ENCODE measurements at places on chromosomes 7 and 10. TPM values are rescaled to one million over a fixed set of nuclear protein-coding genes. Genes with fewer than 3 reads are reported as not detected.

DNA sequence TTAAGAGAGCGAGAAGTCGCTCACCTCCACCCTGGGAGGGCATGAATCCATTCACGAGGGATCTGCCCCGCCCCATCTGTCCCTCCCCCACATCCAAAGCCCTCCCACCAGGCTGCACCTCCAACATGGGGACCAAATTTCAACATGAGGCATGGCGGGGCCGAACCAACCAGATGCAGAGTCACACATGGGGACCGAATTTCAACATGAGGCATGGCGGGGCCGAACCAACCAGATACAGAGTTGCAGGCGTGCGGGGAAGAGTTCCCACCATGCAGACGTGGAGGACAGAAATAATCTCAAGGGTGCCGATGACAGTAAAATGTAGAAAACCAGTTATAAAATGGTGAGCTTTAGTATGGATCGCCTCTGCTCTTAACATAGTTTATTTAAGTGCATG is 564.4 kb downstream of the DNAJB6 start:
- no peak for DNase-seq
- H3K27me3 ChIP-seq = no peaks in the 10 kb centered on the region

DNA sequence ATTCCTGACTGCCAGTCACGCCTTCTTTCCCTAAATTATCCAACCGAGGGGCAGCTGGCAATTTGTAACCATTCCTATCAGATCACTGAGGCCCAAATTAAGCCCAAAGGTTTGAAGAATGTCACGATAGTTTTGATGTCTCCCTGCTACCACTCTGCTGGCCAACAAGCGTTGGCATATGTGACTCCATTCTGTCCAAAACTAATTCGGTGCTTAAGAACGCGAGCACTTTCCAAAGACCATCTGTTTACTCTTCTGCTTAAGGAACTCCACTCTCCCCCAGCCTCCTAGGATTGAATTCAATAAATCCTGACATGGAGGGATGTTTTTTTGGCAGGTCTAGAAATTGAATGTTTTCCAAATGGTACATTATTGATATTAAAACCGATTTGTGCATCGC is 131.5 kb upstream of the CTBP2 start:
- H3K36me3 ChIP-seq = no peaks in the 10 kb centered on the region
- no peaks in the 10 kb centered on the region for H3K27me3 ChIP-seq
- no peak overlapping the region for H3K4me3 ChIP-seq
- no peak overlapping the region for H3K27ac ChIP-seq
- no peak for DNase-seq

DNA sequence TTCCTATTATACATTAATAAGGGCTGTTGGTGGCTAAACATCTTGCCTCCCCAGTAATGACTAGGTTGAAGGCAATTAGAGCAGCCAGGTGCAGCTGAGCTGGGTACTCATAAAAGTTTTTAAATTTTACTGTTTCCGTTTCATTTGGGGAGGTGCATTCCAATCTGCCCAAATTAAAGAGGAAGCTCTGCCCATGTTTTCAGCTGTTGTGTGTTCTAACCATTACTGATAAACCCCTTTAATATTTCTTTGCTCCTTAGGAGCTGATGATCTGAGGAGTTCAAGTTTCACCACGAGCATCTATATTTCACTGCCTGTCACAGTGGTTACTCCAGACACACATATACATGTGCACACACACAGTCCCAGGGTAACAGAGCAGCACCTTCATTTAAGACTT is 94.4 kb downstream of the JAZF1 start:
- no peak for DNase-seq
- H3K27me3 ChIP-seq = no peaks in the 10 kb centered on the region
- no peaks in the 10 kb centered on the region for H3K4me1 ChIP-seq
- H3K4me3 ChIP-seq = no peak overlapping the region

DNA sequence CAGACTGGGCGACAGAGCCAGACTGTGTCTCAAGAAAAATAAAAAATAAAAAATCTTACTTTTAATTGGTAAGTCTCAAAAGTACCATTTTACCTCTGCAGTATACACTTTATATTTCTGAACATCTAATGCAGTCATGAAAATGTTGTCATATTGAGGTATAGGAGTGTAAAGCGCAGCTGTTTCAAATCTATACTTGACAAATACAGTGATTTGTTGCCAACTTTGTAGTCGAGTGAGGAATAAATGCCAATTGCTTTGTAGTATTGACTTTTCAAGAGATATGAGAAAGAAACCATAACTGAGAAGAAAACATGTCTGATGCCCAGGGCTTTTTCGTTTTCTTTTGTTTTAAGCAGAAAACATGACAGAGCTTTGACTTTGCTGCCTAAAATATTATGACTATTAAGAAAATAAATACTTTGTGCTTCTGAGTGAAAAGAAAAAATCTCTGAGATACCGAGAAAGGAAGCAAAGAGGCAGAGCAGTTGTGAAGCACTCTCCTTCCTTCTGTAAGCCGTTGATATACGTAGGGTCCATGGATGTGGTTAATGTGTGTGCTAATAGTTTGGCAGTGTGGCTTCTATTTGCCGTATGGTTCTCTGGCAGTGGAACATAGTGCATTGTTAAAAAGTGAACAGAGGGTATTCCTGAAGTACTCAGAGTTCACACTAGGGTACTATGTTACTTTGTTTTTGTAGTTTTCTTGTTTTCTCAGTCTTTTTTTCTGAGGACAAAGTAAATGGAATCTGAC is 38.2 kb downstream of the AVL9 start:
- H3K27me3 ChIP-seq = no peaks in the 10 kb centered on the region
- H3K4me3 ChIP-seq = no peak overlapping the region
- no peak for DNase-seq
- no peak overlapping the region for H3K27ac ChIP-seq
- peaks cover 6% of the 10 kb centered on the region for H3K36me3 ChIP-seq

DNA sequence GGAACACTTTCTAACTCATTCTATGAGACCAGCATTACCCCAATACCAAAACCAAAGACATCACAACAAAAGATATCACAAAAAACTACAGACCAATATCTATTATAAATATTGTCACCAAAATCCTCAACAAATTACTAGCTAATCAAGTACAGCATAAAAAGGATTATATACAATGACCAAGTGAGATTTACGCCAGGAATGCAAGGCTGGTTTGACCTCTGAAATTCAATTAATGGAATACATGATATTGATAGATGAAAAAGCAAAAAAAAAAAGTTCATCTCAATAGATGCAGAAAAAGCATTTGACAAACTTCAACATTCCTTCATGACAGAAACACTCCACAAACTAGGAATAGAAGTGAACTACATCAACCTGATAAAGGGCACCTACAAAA is 175.3 kb downstream of the LCOR start:
- no peaks in the 10 kb centered on the region for H3K4me1 ChIP-seq
- no peak for DNase-seq
- no peaks in the 10 kb centered on the region for H3K27me3 ChIP-seq
- H3K4me3 ChIP-seq = no peak overlapping the region
- no peak overlapping the region for H3K27ac ChIP-seq

DNA sequence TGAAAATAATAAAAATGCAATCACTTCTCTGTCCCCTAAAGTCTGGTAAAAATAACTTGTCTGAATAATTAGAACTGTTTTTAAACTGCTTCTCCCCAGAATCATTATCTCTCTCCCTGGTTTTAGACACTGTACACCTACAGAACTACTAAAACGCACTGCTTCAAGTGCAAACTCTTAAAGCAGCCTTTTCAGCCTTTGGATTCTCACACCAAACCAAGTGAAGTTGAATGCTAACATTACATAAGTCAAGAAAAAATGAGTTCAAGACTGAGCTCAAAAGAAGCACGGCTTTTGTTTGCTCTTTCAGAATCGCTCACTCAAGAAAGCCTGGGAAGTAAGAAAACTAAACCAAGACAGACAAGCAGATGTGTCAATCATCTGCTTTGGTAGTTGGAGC is 188.8 kb downstream of the LSM5 start:
- DNase-seq = no peak
- no peak overlapping the region for H3K4me3 ChIP-seq
- H3K36me3 ChIP-seq = no peaks in the 10 kb centered on the region
- H3K27ac ChIP-seq = no peak overlapping the region

DNA sequence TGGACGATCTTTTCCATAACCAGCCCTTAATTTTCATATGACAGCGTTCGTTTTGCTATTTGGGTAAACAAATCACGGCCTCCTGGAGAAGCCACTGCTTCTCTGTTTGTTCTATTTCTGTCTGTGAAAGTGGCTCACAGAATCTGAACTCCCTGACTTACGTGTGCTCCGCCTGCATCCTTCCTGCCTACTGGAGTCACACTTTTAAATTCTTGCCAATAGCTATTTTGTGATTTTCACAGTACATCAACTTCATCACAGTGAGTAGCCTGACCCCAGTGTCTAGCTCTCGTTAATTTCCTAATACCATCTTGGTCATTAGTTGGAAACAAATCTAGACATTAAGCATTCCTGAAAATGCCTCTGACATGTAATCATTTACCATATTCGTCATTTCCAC is 49.0 kb upstream of the NPS start:
- H3K4me1 ChIP-seq = no peaks in the 10 kb centered on the region
- H3K27ac ChIP-seq = no peak overlapping the region
- no peaks in the 10 kb centered on the region for H3K27me3 ChIP-seq
- no peak overlapping the region for H3K4me3 ChIP-seq

DNA sequence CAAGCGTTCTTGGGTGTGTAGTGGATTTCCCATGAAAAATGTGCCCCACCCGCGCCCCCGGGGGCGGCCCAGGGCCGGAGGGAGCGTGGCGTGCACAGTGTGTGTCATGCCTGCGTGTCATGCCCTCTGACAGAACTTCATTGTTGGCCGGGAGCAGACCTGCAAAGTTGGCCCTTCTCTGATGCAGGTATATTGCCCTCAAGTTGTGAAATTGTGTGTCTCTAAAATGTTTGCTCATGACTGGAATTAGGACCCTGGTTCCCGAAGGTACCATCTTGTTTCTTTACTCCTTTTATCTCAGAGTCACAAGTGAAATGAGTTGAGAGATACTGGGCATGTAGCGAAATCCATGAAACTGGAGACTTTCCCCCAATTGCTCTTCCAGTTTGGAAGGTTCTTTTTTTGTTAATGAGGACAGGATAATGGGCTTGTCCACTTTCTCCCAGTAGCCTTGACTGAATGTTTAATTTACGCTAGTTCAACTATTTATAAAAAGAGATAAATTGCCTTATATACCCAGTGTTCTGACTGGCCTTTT is 26.2 kb downstream of the ADK start:
- peak overlapping the region; percentile 86 for H3K27ac ChIP-seq
- H3K27me3 ChIP-seq = no peaks in the 10 kb centered on the region
- no peaks in the 10 kb centered on the region for H3K36me3 ChIP-seq

DNA sequence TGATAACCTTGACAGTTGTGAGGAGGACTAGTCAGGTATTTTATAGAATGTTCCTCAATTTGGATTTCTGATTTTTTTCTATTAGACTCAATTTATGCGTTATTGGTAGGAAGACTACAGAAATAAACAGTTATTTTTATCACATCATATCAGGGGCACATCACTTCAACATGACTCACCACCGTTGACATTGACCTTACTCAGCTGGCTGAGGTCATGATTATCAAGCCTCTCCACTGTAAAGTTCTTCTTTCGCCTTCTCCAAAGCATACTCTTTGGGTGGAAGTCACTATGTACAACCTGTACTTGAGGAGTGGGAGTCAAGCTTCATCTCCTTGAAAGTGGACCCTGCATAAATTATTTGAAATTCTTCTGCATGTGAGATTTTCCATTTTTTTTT is 194.3 kb upstream of the IGFBP3 start:
- H3K27me3 ChIP-seq = no peaks in the 10 kb centered on the region
- H3K27ac ChIP-seq = no peak overlapping the region
- no peak for DNase-seq
- no peaks in the 10 kb centered on the region for H3K4me1 ChIP-seq
- H3K4me3 ChIP-seq = no peak overlapping the region

Gene PCGF6
- total RNA-seq = 6.6 TPM

Gene CNTNAP2
- not detected for total RNA-seq

Gene NUTM2E
- 0.64 TPM for total RNA-seq

Gene ENKUR
- total RNA-seq = not detected

Gene AIFM2
- total RNA-seq = 3.2 TPM

Gene KLF14
- not detected for total RNA-seq

Gene CFTR
- total RNA-seq = not detected

Gene CCAR1
- 64.4 TPM for total RNA-seq

Measured in naive thymus-derived CD4-positive, alpha-beta T cell (primary cell).